Cortex of kidney (tissue), 1 donor: ENCODE measurements at places on chromosomes 12 and 14.

DNA sequence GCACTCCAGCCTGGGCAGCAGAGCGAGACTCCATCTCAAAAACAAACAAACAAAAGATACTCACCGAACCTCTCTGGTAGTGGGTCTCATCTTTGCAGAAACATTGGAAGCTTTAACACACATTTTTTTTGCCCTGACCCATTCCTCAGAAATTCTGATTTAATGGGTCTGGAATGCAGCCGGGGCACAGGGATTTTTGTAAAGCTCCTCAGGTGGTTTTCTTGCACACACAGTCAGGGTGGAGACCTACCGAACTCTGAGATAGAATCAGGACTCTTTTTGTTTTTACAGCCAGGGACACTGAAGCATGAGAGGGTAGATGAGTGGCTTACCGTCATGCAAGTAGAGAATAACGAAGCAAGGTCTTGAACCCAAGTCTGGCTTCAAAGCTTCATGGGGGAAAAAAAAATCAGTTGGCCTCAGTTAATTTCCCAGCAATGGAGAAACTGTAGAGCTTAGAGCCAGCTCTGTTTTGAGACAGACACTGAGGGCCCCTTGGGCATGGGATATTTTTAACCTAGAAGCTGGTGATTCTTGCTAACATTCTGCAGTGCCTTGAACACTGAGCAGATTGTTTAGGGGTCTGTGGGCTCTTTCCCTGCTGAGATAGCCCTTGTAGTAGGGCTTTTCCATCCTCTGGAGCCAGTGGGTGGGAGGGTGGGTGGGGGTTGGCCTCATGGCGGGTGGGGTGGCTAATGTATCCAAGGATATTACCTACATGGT, 4.8 kb downstream of the RNU4-2 start:
- no peak for DNase-seq

- DNase-seq, result no peak
These were observed 14.9 kb upstream of the MCRS1 start for GRCh38 chr12:49582850-49583249.

GRCh38 chr14:85991156-85991555, 461.2 kb downstream of the FLRT2 start:
- DNase-seq, result no peak

GRCh38 chr14:21455592-21455911, 371 bp downstream of the CHD8 start:
- DNase-seq, result no peak

DNA sequence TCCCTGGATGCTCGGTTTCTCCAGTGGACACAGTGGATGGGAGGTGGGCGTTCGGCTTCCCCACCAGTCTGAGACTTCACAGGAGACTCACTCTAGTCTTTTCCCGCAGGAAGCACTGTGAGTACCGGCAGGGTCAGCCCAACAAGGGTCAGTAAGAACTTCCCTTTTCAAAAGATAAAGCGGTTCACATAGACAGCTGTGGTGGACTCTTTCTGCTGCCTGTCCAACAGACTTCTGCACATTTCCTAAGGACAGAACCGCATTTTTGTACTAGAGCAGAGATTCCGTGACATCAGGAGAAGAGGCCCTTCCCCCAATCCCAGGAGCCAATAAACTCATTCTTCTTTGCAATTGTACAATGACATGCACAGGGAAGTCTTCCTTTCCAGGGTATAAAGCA, 10.4 kb downstream of the LTBR start:
- no peak for DNase-seq

- DNase-seq, result no peak
These were observed 5.6 kb upstream of the SERPINA9 start for GRCh38 chr14:94481468-94482131.

DNA sequence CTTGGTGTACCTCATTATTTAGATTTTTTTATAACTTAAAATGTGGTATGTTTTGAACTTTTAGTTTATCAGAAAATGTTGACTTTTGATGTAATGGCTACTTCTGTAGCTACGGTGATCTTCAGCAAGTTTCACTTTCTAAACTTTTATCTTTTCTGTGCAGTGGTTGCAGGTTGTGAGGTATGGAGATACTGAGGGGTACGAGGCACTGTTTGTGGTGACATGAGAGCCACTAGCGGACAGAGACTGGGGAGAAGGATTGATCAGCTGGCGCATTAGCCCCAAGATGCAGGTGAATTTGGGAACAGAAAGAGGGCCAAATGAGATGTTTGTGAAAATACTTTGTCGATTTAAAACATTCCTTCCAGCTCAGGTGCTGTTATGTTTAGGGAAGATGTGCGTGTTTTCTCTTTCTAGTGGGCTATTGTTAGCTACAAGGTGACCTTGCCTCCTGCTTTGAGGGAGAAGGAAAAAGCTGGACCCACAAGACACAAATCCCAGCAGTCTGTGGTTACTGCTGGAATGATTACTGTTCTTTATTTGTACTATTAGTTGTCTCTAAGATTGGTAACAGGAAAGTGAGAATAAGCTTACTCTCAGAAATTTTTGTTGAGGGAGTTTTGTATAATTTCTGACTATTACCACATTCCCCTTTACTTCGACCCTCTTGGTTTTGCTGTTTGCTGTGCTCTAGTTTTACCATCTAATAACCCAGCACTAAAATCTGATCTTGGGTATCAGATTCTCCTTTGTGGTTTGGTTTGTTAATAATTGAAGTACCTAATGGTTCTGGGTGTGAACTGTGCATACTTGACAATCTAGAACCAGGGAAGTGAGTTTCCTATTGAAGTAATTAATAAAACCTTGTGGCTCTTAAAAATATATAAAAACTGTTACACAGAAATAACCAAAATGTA, 61.7 kb downstream of the FBXO34 start:
- DNase-seq, result no peak

- DNase-seq, result no peak
These were observed 261.4 kb downstream of the VRK1 start for GRCh38 chr14:97058589-97058988.

- no peak for DNase-seq
These were observed 29.0 kb upstream of the A2M start for GRCh38 chr12:9144730-9145106.

GRCh38 chr12:2064071-2064507, 11.3 kb downstream of the CACNA1C start:
- DNase-seq, result no peak

- DNase-seq, result no peak
These were observed 511.7 kb upstream of the SEL1L start for GRCh38 chr14:82045339-82045738.

DNA sequence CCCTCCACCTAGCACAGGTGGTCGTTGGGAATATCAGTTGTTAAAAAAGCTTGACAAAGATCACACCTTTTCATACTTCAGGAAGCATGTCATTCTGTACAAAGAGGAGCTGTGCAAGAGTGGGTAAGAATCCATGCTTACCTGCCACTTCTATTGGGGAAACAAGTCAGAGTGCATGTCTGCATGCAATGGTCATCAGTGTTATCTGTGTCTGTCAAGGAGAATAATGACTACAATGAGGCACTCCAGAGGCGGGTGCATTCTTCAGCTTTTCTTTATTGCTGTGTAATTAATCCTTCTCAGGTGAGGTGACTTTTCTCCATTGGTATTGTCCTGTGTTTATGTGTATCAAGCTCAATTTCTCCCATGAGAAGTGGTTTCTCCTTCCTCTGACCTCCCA, 24.4 kb downstream of the KCNA5 start:
- DNase-seq, result no peak

GRCh38 chr12:41277100-41277945, 89.2 kb downstream of the PDZRN4 start:
- DNase-seq, result no peak

- no peak for DNase-seq
These were observed 1.1 kb downstream of the PPP1R1A start for GRCh38 chr12:54587315-54587873.

- DNase-seq, result no peak
These were observed 40.2 kb downstream of the HSP90AA1 start for GRCh38 chr14:102046337-102047278.

DNA sequence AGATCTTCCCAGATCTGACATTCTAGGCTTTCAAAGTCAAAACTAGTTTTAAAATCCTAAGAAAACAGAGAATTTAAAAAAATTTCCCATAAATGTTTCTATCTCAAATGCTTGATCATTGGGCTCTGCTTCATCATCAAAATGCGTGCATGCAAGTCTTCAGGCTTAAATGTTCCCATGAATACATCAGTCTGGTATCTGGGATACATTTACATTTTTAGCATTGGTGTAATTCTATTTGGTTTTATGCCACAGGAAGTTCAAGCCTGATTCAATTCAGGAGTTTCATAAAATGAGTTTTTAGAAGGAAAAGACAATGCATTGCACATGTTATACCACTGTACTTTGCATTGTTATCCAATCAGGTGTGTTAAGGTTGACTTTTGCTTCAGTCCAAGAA, 336.4 kb downstream of the PCNX1 start:
- no peak for DNase-seq

DNA sequence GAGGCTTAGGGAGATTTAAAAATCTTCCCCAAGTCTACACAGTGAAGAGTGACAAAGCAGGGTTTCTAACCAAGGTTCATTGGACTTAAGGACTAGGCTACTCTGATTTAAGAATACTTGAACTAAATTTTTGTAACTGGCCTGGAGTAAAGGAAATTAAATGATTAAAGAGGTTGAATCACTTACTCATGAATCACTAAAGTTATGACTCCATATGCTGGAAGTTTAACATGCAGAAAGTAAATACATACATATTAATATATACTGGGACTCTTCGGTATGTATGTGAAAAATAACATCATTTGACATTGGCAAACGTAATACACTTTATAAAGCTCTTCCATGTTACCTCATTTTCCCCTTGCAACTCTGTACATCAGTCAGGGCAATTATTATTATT, 322.9 kb downstream of the KCNH5 start:
- DNase-seq, result no peak

DNA sequence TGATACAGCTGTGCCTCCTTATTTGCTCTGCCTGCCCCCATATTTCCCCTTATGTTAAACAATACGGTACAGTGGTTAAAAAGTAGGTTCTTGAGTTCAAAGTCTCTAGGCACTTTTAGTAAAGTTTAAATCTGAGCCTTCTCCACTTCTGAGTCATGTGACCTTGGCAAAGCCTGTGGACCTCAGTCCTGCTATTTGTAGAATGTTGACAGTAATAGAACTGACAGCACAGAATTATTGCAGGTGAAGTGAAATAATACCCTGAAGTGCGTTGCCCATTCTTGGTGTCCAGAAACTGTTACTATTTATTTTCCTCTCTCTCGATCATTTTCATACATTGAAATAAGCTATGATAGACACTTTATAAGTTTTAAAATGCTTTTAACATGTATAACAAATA, 499.7 kb downstream of the EGLN3 start:
- DNase-seq, result no peak

DNA sequence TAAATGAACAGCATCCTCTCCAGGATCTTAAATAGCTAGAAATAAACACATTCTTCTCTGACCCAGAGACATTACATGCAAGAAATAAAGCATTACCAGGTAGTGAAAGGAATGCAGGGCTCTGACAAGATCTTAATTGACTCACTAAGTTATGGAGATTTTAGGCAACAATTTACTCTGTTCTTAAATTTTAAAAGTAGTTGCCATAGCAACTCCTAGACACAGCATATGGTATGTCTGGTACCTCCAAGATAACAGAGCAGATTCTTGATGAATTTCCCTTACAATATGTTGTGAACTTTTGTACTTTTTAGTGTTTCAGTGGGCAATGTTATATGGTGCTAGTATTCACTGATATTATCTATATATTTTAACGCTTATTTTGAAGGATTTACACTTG, 76.7 kb upstream of the G2E3 start:
- no peak for DNase-seq

- DNase-seq, result no peak
These were observed 15.8 kb downstream of the CYP46A1 start for GRCh38 chr14:99699861-99700260.

DNA sequence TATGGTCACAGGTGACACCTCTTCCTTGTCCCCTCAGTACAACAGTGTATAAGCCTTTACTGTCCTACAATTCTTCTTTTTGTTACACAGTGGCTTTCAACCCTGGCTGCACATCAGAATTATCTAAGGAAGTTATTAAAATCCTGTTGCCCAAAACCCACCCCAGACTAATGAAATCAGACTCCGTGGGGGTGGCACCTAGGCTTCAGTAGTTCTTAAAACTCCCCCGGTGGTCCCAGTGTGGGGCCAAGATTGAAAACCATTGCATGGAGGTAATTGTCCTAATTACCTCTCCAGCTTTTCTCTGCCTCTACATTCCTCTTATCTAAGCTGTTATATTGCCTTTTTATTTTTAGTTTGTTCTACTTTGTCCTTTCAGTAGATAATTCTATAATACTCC, 172.8 kb downstream of the DAD1 start:
- DNase-seq, result no peak

DNA sequence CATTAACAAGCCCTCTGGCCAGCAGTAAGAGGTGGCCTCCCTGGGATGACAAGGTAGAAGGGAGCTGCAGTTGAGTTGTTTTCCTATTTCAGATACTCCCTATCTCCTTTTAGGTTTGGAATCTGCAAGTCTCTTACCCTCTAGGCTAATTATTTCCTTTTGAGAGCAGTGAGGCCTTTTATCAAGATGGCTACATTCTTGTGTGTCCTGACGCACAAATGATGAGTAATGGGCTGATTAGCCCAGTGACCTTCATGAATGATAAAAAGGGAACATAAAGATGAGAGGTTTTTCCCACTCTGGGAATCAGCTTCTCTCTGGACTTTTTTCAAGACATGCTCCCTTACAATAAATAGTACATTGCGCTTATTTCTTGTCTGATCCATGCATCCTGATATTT, 22.9 kb downstream of the DYRK2 start:
- DNase-seq, result no peak

DNA sequence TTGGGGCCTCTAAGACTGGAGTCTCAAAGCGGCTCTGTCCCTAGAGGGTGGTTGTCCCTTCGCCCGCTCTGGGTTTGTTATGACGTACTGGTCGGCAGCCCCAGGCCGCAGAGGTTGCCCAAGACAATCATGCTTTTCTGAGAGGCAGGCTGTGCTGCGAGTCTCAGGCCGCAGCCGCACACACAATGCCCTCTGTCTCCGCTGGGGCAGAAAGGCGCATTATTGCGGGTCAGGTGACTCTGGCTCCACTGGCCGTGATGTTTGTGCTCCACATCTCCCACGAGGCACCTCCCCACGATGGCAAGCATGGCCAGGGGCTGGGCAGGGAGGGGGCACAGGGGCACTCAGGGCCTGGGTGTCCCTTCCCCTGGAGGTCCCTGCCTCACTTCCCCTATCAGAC, 21.0 kb upstream of the PLEKHG3 start:
- no peak for DNase-seq

GRCh38 chr14:54622192-54622958, 55.4 kb downstream of the SAMD4A start:
- no peak for DNase-seq

DNA sequence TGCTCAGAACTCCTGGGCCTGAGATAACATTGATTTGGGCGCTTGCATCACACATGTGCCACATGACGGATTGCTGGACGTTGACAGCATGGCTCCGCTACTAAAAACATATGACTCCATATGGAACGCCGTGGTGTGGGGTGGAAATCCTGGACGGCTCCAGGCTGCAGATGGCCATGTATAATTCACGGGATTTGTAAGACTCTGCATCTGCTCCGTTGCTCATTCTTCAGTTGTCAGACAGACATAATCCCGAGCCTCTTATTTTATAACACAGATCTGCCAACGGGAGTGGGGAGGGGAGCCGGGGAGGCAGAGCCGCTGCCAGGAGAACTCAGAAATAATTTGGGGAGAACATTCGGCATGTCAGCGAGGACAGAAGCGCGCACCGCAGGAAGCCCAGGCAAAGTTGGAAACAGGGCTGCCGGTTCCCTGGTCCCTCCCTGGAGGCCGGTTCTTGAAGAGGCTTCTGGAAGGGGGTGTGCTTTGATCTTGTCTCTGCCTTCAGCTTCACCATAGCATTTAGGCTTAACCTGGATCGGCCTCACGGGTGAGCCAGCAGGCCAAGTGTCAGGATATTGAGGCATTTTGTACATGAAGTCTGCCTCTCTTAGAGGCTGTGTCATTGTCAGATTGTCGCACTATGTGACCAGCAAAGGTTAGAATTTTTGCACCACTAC, 45.8 kb upstream of the MYL2 start:
- no peak for DNase-seq
